CD8-positive, alpha-beta memory T cell (primary cell): ENCODE measurements at places on chromosomes 16 and 17.

GRCh38 chr16:1613211-1613622 lies 1.1 kb downstream of the CRAMP1 start:
- no peak for DNase-seq

GRCh38 chr17:4796552-4796920 lies 572 bp downstream of the PSMB6 start:
- no peak for DNase-seq

- DNase-seq, result no peak
Measured at GRCh38 chr16:77276661-77277060, 77.5 kb downstream of the SYCE1L start.

- no peak for DNase-seq
Measured at GRCh38 chr16:62020681-62021080, 15.6 kb downstream of the CDH8 start.

DNA sequence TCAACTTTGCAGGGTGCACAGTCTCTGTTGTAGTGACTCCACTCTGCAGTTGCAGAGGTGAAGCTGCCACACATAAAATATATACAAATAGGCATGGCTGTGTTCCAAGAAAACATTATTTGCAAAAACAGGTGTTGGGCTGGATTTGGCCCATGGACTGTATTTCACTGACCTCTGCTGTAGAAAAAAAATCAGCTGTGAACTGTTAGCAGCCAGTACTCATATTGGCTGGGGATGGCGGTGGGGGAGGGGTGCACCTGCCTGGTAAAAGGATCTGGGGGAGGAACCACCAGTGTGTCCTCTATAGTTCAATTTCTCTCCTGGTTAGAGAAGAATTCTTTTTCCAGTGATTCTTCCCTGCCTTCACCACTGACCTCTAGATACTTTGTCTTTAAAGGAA lies 50.0 kb downstream of the SHISA9 start:
- DNase-seq, result no peak

DNA sequence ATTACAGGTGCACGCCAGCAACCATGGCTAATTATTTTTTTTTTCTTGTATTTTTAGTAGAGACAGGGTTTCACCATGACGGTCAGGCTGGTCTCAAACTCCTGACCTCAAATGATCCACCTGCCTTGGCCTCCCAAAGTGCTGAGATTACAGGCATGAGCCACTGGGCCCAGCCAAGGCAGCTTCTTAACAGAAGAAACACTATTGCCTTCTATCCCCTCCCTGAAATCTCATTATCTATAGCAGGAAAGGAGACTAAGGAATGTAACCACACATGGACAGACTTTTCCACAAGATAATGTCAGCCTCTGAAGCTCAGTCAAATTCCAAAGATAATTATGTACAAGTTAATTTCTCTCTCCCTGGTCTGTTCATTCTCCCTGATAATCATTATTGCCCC lies 5.7 kb upstream of the ZP2 start:
- DNase-seq, result no peak

- no peak for DNase-seq
Measured at GRCh38 chr16:55444754-55445485, 34.1 kb upstream of the MMP2 start.

GRCh38 chr16:85485379-85485778 lies 127.7 kb upstream of the GSE1 start:
- no peak for DNase-seq

GRCh38 chr17:74455025-74455545 lies 11.3 kb upstream of the CD300A start:
- no peak for DNase-seq

DNA sequence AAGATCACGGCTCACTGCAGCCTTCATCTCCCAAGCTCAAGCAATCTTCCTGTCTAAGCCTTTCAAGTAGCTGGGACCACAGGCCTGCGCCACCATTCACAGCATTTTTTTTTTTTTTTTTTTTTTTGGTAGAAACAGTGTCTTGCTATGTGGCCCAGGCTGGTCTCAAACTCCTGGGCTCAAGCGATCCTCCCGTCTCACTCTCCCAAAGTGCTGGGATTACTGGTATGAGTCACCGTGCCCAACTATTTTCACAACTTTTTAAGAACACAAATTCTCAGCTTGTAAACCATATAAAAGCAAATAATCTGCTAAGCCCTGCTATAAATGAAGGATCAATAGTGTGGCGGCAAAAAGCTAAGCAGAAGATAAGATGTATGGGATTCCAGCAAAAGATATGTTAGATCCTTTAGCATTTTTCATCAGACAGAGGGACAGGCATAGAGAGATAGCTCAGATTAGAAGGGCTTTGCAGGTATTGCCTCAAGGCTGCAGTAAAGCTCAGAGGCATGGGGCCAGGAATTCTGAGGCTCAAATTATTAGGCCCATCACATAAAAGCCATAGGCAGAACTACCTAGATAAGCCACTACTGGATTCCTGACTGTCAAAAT lies 55.1 kb downstream of the EMP2 start:
- no peak for DNase-seq

DNA sequence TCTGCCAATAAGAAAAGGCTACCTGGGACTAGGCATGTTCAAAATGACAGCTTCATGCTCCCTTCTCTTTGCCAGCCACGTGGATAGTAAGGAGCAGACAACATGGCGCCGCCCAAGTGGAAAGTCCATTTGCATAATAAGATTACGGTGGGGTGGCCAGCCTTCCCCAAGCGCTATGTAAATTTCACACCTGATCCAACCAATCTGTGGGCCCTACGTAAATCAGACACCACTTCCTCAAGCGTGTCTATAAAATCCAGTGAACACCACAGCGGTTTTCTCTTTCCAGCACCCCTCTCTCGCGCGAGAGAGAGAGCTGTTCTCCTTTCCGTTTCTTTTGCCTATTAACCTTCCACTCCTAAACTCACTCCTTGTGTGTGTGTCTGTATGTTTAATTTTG lies 140.3 kb upstream of the ERCC4 start:
- DNase-seq, result no peak

DNA sequence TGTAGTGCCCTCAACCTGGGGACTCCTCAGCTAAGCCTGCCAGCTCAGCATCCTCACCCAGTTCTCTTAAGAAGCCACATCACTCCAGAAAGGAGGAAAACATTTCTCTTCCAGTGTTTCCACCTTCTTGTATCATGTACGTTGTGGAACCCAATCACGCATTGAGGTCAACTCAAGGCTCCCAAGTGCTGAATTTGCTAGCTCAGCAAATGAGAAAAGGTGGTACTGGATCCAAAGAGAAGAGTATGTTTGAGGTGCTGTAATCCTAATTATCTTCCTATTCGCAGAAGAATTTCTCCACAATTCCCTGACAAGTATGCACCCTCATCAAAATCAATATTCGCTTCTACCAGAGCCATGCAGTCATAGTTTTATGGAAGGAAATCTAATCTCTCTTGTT lies 335.0 kb upstream of the C16orf82 start:
- DNase-seq, result no peak

DNA sequence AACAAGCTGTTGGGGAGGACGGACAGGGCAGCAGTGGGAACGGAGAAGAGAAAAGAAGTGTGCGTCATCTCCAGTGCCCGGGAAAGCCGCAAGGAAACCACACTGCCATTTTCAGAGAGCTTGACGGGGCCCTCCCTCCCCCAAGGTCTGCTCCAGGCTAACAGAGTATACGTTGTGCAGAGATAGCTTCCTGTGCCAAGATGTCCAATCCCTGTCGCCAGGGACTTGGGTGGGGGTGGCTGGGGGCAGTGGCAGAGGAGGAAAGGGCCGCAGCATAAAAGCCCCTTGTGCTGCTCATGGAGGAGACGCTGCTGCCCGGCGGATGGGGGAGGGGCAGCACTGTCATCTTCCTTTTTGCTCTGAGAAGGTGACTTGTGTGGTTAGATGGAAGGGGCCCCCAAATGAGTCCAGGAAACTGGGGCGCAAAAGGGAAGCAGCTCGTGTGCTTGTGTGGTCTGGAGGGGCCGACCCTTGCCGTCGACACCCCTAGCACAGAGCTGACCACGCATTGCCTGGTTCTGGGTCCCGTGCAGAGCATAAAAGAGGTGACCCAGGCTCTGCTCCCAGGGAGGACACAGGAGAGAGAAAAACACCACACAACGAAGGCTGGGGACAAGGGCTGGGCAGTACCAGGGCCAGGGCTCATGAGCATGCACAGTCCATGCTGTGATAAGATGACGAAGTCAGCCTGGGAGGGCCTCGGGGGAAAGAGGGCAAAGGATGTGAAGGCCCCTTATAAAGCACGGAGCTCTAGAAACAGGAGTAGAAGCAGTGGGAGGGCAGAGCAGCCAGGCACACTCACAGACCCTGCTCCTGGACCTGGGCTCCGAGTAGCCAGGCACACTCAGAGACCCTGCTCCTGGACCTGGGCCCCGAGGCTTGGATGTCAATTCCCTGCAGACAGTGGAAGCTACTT lies 372.7 kb downstream of the SLC39A11 start:
- peak; percentile 54 for DNase-seq

DNA sequence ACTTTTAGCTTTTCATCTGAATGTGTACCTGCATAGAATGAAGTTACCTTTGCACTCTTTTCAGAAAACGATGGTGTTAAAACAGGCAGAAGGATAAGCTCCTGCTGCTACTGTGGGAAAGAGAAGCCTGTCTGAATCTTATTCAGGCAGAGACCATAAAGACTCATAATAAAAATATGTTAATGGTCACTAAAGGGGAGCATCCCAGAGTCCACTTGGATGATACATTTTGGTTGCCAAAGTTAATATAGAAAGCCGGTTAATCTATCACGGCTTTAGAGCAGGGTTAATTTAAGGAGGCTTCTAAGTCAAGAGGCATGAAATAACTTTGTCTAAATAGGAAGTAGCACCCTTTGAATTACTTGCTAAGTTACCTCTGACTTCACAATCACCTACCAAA lies 2.9 kb downstream of the MARCHF10 start:
- no peak for DNase-seq
